ENCODE measurements at places on chromosomes 1 and 21.

DNA sequence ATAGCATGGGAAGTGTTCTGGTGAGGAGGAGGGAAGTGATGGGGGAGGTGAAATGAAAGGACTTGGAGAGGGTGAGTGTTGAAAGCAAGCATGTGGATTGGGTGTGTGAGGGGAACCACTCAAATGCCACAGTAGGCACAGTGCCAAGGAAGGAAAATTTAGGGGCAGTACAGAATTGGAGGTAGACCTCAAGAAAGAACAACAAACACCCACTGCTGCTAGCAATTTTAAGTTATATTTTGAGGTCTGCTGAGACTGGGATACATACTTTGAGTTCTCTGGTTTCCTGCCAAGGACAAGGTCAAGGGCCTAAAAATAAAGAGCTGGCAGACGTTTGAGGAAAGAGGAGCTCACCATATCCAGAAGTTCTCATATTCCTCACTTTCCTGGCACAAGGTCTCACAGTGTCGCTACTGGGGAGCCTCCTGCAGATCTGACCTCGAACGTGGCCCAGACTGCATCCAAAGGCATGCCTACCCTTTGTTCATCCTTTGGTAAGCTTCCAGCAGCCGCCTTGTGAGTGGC, 104.0 kb downstream of the BRINP2 start:
- DNase-seq, result no peak

DNA sequence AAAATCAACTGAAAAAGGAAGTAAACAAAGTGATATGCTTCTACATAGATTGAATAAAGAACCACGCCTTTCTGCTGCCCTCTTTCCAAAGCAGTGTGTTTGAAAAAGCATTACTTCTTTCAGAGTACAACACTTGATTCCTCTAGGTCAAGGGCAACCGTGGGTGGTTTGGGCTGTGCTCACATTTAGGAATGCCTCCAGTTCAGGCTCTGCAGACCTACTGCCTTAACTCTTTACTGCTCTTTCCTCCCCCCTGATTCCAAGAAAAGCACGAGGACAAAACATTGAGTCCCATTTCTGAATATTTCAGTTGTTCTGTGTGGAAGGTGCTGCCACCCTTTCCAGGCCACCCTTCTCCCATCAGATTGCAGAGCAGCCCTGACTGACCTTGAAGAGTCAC, 45.2 kb downstream of the ADAMTS1 start:
- no peak for DNase-seq

GRCh38 chr1:159206110-159206509, 1.4 kb downstream of the ACKR1 start:
- DNase-seq, result no peak

DNA sequence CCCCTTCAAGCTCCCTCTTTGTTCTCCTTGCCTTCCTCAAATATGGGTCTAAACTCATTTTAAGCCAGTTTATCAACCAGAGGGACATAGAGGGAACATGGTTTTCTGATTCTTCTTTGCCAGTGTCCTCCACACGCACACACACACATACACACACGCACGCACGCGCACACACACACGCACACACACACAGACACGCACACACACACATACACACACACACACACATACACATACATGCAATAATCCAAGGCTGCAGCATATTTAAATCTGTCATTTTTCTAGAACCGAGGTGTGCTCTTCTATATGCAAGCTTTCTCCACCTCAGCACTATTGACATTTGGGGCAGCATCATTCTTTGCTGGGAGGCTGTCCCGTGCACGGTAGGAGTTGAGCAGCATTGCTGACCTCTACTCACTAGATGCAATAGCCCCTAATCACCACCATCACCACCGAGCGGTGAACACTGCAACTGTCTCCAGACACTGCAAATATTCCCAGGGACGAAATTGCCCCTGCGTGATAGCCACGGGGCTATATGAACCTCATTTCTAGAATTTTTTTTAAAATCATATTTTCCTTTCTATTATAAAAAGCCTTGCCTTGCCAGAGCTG, 8.0 kb downstream of the TNFRSF9 start:
- DNase-seq, result no peak

GRCh38 chr1:234656944-234657654, 47.1 kb upstream of the IRF2BP2 start:
- no peak for DNase-seq

DNA sequence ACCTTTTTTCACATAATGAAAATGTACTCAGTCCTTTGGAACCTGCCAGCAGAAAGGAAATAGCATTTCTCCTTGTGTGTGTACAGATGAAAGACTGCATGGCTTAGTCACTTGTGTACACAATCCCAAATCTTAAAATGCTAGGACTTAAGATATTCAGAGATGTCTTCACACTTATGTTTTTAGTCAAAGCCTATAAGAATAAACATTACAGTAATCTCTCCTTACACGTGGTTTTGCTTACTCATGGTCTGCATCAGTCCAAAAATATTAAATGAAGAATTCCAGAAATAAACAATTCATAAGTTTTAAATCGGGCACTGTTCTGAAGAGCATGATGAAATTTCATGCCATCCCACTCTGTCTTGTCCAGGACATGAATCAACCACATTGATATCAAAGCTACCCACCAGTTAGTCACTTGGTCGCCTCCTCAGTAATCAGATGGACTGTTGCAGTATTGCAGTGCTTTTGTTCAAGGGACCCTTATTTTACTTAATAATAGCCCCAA, 75.7 kb upstream of the RRP15 start:
- DNase-seq, result no peak

DNA sequence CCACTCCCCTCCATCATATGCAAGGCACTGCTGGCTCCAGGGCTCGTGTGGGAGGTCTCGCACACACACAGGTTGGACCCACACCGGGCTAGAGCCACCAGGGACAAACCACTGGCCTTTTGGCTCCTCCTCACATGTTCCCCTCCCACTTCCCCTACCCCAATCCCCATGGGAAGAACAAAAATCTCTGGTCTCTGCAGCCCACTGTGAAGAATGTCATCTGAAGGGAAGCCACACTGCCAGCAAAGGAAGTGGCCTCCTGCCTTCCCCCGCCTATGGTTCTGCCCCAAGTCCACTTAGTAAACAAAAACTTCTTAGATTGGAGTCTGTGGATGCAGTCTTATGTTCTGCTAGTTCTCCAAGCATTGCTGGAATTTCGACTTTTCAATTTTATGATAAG, 24.2 kb downstream of the OLFML3 start:
- no peak for DNase-seq

DNA sequence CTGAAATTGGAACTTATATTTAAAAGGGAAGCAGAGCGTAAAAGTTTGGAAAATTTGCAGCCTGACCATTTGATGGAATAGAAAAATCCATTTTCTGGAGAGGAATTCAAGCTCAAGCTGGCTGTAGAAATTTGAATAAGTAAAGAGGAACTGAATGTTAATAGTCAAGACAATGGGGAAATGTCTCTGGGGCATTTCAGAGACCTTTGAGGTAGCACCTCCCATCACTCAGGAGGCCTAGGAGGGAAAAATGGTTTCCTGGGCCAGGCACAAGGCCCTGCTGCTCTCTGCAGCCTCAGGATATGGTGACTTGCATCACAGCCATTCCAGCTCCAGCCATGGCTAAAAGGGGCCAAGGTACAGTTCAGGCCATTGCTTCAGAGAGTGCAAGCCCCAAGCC, 17.6 kb upstream of the TSHB start:
- DNase-seq, result no peak

DNA sequence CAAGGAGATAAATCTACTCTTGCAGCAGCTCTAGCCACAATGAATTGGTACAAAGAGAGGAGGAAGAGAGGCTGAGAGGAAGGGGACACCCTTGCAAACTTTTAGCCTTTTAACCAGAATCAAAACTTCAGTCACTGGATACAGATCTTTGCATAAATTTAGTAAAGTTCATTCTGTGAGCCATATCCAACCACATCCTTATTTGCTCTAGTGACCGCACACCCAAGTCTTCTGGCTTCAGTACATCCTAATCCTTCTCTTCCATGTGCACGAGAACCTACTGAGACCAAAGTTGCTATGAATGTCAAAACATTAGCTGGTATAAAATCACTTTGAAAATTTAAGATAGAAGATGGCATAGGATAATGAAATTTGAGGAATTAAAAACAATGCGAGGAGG, 21.9 kb upstream of the PLD5 start:
- no peak for DNase-seq

GRCh38 chr1:3914911-3915310, 14.8 kb upstream of the C1orf174 start:
- no peak for DNase-seq

GRCh38 chr1:246267896-246268295, 239.2 kb downstream of the SMYD3 start:
- no peak for DNase-seq

- DNase-seq, result no peak
These were observed 26.5 kb upstream of the SRP9 start for GRCh38 chr1:225750875-225751824.

GRCh38 chr1:205596876-205597275, 34.9 kb downstream of the ELK4 start:
- no peak for DNase-seq

- no peak for DNase-seq
These were observed 76.2 kb downstream of the PBX1 start for GRCh38 chr1:164635059-164635802.

- no peak for DNase-seq
These were observed 80.2 kb upstream of the ACTL8 start for GRCh38 chr1:17674726-17675500.

DNA sequence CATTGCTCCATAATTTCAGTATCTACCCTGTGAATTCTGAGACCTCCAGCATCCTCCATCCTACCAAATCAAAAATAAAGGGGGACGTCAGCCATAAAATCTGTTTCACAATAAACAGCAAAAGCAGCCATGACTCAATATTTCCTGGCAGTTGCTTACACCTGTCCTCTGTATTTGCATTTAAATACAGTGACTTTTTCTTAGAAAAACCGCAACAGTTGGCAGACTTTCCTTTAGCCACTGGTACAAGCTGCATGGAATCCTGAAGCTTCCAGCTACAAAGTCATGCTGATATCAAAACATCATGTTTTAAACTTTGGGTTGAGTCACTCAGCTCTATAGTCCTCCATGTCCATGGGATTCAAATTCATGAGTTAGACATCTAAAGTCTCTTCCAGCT, 278.0 kb upstream of the KAZN start:
- no peak for DNase-seq

DNA sequence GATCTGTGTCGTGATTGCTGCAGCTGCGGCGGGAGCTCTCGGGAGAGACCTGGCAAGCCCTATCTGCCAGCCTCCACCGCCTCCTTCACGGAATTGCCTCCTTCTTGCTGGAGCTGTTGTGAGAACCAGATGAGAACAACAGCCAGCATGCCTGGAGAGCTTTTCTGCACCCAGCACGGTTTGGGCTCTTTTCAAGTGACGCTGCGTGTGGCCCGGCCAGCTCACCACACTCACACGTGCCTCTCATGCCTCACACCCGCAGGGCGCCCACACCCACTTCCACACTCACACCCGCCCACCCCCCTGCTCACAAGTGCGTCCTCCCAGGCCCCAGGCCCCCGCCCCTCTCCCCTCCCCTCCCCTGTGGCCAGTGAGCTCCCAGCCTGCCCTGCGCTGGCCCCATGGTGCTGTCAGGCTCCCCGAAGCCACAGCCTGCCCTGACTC, 135.7 kb upstream of the RUNX3 start:
- DNase-seq, result no peak

GRCh38 chr1:19750101-19750881, 49.4 kb downstream of the TMCO4 start:
- no peak for DNase-seq

GRCh38 chr1:235366286-235366685, 941 bp upstream of the TBCE start:
- DNase-seq, result no peak

GRCh38 chr21:26011292-26011940, 159.2 kb downstream of the APP start:
- no peak for DNase-seq

DNA sequence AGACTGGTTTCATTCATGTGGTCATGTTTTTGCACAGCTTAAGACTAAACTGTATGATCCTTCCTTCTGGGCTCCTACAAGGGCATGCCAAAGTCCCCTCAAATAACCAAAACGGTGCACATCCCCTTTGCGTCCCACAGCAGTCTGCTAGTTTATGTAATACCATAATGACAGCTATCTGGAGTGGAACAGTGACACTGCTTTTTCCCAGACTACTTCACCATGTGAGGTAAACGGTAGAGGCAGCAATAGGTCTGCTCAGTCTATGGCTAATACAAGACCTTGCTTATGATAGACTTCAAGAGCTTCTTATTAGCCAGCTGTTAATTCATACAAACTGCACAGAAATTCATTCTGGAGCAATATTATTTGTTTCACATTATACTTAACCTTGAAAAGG, 395.5 kb downstream of the SMYD3 start:
- DNase-seq, result no peak

DNA sequence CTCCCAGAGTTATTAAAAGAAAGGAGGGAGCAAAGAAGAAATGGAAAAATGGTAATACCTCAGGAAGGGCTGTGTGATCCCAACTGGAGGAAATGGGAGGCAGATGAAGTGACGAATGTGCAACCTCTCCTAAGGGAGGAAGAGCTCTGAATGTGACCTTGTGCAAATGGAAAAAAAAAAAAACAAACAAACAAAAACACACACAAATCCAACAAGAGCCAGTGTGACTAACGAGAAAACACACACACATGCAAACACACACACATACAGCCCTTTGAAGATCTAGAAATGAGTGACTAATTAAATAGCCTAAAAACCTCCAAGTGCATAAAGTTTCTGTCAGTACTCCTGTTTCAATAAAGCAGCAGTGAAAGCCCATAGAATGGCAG, 49.0 kb downstream of the CCN1 start:
- DNase-seq, result no peak

GRCh38 chr1:172616636-172617035, 42.3 kb upstream of the FASLG start:
- DNase-seq, result no peak

DNA sequence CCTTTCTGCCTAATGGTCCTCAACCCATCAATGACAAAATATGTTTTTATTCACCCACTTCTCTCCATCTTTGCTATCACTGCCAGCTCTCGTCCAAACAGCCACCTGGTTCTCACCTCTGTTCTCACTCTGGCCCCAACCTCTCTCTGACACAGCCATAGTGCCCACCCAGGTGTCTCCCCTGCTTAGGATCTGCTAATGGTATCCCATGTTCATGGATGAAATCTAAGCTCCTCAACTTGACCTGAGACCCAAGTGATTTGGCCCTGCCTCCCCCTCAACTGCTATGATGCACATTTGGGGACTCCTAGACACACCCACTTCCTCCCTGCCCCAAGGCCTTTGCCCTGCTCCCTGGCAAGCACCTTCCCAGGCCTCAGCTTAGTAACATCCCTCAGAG, 25.9 kb downstream of the KIF17 start:
- no peak for DNase-seq

- DNase-seq, result no peak
These were observed 117.9 kb downstream of the KIF26B start for GRCh38 chr1:245272676-245273075.

DNA sequence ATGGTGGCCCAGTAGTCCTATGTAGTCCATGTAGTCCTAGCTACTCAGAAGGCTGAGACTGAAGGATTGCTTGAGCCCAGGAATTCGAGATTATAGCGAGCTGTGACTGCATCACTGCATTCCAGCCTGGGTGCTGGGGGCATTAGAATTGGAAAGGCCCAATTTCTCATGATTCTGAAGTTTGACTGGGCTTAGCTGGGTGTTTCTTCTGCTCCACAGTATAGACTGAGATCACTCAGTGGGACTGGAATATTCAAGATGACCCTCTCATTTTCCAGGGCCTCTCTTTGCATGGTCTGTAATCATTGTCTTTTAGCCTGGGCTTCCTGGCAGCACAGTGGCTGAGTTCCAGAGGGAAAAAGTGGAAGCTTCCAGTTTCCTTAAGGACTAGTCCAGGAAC, 26.2 kb downstream of the MROH7 start:
- no peak for DNase-seq
